Ecto neural progenitor cell (in vitro differentiated cells): ENCODE measurements at places on chromosomes 5 and 9.

DNA sequence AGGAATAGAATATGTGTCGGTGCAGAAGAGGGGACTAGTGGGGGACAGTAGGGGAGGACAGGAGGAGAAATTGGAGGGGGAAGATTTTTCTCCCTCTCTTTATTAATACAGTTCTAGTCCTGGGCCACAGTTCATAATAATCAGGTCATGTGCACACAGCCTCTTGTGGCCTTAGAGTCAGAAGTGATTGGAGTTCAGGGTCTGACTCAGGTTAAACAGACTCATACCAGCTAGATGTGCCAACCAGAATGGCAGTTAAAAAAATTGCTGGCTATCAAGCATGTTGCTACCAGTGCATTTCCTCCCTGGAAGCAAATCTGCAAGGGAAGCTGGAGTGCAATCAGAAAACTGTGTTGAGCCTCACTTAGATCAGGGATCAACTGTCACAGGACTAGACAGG lies 132.7 kb upstream of the MAP1B start:
- DNase-seq, result no peak

DNA sequence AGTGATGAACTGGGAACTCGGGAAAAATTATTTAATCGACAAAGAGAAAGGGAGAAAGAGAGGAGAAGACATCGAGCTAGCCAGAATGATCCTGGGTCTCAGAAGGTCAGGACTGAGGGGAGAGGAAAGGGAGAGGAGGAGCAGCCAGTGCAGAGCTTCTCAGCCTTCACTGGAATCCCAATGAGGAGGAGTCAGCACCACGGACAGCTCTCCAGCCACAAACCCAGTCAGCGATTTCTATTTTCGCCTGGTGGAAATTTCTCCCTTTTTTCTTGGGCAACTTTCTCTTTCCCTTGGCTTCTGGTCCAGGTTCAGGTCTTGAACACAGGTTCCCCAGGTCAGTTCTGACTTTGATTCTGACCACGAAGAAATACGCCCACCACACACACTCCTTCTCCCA lies 1.6 kb upstream of the BRINP1 start:
- DNase-seq, result peak; percentile 79

GRCh38 chr9:110842169-110842568 lies 173.6 kb downstream of the MUSK start:
- no peak for DNase-seq

DNA sequence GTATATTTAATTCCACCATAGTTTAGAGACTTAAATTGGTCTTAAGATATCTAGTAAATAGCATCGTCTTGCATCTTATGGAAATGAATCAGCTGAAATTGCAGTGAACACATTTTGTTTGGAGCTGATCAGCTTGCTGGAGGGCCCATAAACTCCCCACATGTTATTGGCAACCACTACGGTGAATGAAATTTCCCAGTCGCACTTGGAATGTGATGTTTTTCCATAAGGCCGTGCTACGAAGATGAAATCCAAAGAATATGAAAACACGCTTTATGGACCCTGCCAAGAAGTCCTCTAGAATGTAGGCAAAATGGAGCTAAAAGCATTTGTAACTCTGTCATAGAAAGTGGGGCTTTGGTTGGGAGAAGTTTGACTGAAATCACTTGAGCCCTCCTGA lies 572.1 kb downstream of the ACTL7B start:
- no peak for DNase-seq

DNA sequence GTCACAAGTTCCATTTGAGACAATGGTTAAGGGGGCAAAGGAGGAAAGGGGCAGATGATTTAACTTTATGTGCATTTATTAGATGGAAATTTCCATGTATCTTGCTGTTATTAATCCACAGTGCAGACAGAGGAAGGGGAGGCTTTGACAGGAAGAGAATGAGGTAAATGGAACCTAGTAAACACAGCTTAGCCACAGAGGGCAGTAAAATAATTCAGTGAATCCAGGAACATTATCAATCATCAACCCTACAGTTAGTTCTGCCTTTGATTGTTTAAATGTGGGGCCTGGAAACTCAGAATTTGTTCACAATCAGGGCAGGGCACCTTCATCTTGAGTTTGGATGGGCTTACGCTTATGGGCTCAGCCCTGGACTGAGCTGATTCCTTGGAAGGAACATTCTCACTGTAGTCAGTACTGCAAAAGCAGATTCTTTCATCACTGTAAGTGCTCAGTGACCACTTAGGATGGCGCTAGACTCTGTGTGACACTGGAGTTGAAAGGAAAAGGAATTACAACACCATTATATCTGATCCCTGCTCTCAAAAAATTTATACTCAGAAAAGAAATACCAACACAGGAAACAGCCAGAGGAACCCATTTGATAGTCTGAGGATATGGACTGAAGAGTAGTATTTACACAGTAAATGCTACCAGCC lies 169.5 kb downstream of the PIK3R1 start:
- no peak for DNase-seq

DNA sequence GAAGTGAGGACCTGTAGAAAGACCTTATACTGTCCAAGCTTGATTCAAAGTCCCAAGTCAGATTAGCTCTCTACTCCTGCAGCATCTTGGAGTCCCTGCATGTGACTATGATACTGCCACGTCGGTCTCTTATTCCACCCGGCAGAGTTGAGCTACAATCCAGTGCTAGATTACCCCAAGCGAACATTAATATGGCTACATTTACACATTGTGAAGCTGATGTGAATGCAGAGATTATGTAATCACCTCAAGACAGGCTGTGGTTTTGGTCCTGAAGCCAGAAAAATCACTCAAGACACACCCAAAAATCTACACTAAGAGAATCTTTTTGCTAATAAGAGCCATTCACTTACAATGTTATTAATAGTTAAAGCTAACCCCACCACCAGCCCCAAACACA lies 116.7 kb downstream of the GNA14 start:
- no peak for DNase-seq

GRCh38 chr9:38269775-38270174 lies 122.7 kb upstream of the ALDH1B1 start:
- no peak for DNase-seq

GRCh38 chr5:156543348-156544145 lies 216.6 kb downstream of the SGCD start:
- DNase-seq, result no peak

- no peak for DNase-seq
These were observed 330.5 kb downstream of the NPR3 start for GRCh38 chr5:33041586-33041985.

- DNase-seq, result peak; percentile 83
These were observed 10.2 kb upstream of the TIFAB start for GRCh38 chr5:135462304-135462703.

GRCh38 chr5:66213533-66213932 lies 69.4 kb downstream of the SREK1 start:
- no peak for DNase-seq

GRCh38 chr5:172839669-172840431 lies 5.8 kb downstream of the ERGIC1 start:
- no peak for DNase-seq

GRCh38 chr5:73152411-73153388 lies 20.3 kb upstream of the TMEM174 start:
- no peak for DNase-seq
